NCI-H460 (cell line): ENCODE measurements at places on chromosomes 1 and 21. TPM values are rescaled to one million over a fixed set of nuclear protein-coding genes. Genes with fewer than 3 reads are reported as not detected.

PLA2G2C gene
- not detected in 2 replicates for total RNA-seq

GRCh38 chr1:151455966-151456365, 3.3 kb downstream of the POGZ start:
- DNase-seq = no peak

- no peak for DNase-seq
Measured at GRCh38 chr1:183892351-183892793, 87.5 kb downstream of the RGL1 start.

STXBP3 gene
- 52.1 and 52.2 TPM in 2 replicates for total RNA-seq
